ENCODE measurements at places on chromosomes 3 and 15.

DNA sequence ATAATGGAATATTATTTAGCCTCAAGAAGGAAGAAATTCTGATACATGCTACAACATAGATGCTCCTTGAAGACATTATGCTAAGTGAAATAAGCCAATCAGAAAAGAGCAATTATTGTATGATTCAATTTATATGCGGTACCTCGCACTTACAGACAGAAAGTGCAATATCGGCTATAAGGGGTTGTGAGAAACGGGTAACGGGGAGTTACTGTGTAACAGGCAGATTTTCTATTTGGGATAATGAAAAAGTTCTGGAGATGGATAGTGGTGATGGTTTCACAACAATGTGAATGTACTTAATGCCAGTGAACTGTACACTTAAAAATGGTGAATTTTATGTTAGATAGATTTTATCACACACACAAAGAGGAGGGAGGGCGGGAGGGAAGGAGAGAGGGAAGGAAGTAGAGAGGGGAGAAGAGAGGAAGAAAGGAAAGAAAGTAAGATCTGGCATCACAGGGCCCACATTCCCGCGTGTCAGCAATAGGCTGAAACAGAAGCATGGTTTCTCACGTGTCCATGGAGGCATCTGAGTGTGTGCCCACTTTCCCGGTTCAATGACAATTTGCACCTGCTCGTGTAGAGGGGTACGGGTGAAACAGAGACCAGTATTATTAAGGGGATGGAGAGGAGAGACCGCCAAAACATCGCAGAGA is 700 bp upstream of the BLM start:
- DNase-seq, result no peak

- DNase-seq, result no peak
These were observed 298.5 kb downstream of the DIPK2A start for GRCh38 chr3:144270100-144270499.

DNA sequence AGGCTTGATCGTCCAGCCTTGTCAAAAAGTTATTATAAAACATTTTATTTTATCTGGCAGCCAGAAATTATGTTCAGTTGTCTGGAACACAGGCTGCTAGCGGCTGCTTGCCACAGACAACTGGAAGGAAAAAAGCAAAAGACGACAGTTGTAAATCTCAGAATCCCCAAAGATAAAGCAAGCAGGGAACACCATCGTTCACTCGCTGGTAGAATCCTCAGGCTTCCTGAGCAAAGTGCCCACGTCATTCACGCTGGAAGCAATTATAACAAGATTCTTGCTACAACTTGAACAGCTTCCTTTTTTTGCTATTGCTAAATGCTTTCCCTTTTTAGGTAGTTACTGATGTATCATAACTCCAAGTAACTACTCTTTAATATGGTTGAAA is 33.6 kb downstream of the ADAMTS17 start:
- DNase-seq, result no peak

GRCh38 chr3:124429129-124429815 is 301.0 kb upstream of the UMPS start:
- DNase-seq, result no peak

- DNase-seq, result no peak
These were observed 171.5 kb downstream of the RPLP1 start for GRCh38 chr15:69624155-69624520.

- DNase-seq, result no peak
These were observed 29.5 kb downstream of the CFAP100 start for GRCh38 chr3:126424039-126424717.

DNA sequence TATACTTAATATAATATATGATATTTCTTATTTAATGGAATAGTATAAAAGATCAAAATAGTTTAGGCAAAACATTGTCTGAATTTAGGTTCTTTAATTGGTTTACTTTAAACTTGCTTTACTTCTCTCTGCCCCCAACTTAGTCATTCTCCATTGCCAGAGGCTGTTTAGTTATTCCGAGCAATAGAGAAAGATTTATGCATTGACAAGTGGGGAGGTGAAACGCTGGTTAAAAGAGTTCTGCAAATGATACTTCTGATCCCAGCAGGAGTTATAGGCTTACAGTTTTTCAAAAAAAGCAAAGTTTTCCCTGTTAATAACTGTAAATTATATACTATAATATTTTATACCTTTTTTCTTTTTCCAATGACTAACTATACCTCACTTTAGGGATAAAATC is 145.4 kb downstream of the EPHA3 start:
- no peak for DNase-seq

DNA sequence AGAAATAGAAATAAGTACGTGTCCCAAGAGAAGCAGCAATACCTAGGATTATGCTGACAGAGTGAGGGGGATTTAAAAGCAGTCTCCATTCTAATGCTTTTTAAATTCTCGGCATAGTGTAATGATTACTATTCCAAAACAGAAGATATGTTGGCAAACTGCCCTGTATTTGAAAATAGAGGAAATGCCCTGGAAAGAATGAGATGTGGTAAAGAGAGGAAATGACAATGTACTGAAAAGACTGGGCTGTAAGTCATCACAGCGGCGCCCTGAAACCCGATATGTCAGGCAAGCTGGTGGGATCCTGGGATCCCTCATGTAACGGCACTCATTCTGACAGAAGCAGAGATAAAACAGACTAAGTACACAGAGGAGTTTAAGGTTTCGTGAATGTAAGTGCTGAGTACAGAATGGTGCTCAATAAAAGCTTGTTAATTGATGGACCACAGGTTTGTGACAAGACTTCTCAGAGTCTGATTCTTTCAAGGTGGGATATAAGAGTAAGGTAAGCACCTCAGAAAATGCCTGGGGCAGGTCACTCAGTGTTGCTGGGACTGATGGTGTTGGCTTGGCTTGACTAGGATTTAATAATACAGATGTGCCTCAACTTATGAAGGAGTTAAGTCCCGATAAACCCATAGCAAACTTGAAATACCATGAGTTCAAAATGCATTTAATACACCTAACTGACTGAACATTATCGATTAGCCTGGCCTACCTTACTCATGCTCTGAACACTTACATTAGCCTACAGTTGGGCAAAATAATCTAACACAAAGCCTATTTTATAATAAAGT is 91.4 kb downstream of the NFKBIZ start:
- DNase-seq, result no peak

GRCh38 chr3:78875436-78875835 is 892.4 kb downstream of the ROBO1 start:
- DNase-seq, result no peak

- DNase-seq, result no peak
These were observed 592.1 kb downstream of the SI start for GRCh38 chr3:164486150-164486549.

DNA sequence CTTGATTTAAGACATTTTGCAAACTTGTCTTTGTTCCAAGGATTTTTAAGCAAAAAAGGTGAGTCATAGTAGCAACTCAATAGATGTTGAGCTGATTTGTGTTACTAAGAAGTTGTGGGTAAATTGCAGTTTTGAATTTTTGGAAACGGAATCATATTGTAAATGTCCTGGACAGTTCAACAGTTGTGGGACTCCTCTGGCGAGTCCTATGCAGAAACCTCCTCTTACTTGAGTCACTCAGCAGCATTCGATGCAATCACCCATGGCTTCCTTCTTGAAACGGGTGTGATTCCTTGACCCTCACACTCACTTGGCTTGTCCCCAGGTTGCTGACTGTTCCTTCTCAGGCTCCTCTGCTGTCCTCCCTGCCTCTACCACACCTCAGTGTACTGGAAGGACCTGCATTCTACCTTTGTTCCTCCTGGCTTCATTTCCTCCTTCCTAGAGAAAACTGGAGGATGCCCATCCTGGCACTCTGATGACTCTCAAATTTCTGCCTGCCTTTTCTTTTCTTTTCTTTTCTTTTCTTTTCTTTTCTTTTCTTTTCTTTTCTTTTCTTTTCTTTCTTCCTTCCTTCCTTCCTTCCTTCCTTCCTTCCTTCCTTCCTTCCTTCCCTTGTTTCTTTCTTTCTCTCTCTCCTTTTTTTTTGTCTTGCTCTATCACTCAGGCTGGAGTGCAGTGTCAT is 52.8 kb upstream of the DGKG start:
- DNase-seq, result no peak

- no peak for DNase-seq
These were observed 429.6 kb downstream of the LPP start for GRCh38 chr3:188583341-188584161.

- DNase-seq, result no peak
These were observed 65.4 kb upstream of the PEX5L start for GRCh38 chr3:180102134-180102533.

- DNase-seq, result no peak
These were observed 518.0 kb upstream of the NR2F2 start for GRCh38 chr15:95812491-95812890.

GRCh38 chr15:99143655-99144610 is 39.1 kb downstream of the SYNM start:
- DNase-seq, result no peak

DNA sequence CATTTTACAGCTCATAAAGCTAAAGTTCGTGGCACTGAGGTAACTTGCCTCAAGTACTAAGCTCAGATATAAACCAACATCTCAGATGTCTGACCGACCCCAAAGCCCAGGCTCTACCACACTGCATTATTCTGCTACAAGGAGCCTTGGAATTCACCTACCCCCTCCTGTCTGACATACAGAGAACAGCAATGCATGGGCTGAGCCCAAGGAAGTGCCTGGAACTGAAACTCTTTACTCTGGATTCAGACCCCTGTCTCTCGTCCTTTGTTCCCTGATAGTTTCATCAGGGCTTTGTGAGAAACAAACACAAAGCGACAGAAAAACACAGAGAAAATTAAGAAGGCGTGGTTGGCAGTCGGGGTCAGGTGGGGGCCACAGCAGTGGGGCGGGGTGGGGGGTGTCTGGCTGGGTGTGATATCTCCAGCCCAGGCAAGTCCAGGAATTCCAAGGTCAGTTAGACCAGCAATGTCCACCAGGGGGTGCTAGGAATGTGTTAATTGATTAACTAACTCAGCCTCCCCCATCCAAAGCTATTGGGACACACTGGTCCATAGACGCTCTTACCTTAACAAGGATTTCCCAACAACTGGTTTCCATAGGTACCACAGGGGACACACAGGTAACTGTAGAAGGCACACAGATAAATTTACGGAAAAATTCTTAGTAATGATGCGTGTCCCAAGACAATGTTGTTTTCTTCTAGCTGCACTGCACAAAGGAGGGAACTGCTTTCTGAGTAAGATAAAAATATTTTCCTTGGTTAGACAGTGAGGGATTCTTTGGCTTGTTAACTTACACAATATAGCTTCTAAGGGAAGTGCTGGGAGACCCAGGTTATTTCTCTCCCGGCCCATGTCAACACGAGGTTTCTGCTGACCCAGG is 18.8 kb upstream of the SSUH2 start:
- DNase-seq, result peak; percentile 75

GRCh38 chr3:69472093-69472492 is 86.2 kb upstream of the FRMD4B start:
- no peak for DNase-seq

DNA sequence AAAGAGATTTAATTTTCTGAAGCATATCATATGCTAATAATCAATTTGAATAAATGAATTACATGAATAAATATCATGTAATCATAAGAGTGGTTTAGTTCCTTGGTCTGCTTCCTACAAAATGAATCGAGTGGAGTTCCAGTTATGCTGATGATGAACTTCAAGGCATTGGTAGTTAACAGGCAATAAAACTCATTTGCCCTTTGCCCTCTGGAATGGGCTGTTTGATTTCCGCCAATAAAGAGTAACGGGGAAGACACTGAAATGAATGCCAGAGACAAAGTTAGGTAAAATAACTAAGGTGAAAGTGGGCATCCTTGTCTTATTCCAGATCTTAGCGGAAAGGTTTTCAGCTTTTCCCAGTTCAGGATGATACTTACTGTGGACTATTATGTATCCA is 90.1 kb downstream of the C3orf38 start:
- DNase-seq, result no peak

DNA sequence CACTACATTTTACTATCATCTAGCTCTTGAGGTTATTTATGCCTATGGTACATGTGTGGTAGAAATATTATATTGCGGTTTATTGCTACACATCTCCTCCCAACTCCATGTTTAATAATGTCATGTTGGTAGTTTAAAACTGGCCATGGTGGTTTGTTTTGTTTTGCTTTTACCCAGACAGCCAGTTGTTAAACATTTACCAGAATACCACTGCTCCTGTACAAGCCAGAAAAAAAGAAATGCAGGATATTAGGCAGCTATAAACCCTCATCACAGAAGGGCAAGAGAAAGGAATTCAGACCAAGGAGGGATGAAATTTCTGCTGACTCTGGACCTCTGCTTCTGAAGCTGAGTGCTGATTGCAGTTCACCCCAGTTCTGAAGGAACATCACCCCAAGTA is 451.8 kb upstream of the IL12A start:
- no peak for DNase-seq

DNA sequence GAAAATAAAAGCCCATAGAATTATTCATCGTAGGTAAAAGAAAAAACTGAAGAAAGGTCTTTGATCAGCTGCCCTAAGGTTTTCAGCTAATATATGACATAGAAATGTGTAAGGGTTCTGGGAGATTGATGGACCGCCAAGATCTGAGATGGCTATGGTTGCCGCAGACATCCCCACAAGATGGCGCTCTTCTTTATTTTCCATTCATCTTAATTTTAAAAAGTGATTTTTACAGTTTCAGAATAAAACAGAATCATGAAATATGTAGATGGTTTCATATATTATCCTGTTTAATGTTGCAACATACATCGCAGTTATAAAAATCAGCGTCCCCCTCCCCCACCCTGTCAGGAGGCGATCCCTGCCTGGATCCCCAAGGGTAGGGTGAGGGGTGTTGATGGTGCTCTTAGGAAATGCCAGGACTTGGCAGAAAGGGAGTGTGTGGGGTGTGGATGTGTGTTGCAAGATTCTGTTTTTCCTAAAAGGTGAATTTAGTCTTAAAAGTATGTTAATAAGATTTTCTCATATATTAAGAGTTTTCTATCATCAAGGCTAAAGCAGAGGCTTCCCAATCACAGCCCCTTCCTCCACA is 68.8 kb downstream of the ANXA2 start:
- DNase-seq, result no peak

DNA sequence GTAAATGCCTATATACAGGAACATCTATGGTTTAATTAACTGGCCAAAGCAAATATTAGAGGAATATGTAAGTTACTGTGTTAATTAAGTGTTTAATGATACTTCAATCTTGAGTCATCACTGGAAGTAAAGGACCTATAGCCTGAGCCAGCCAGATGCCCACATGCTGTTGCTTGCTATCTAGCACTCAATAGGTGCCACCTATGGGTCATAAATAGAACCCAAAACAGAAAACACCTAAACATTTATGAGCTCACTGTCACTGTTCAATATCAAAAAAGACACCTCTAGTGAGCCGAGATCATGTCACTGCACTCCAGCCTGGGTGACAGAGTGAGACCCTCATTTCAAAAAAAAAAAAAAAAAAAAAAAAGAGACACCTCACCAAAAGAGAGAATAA is 48.4 kb upstream of the IP6K2 start:
- DNase-seq, result no peak

DNA sequence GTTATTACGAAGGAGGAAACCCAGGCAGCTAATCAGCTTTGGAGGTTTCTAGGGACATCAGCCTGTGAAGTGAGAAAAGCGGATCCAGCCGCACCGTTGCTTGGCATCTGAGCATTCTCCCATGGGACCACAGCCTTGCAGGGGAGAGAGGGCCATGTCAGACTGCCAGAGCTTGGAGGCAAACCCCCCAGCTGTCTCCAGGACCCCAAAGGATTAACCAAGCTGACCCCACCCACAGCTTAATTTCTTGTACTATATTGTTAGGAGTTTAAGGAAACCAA is 5.1 kb downstream of the IGDCC3 start:
- no peak for DNase-seq
